ENCODE measurements at places on chromosomes 2 and 18.
A peak's percentile ranks its signal among the peaks of the same experiment; 100 is the strongest.

GRCh38 chr18:598124-598589 lies 1.4 kb downstream of the CLUL1 start:
- no peak for DNase-seq

GRCh38 chr2:18626256-18626668 lies 36.9 kb upstream of the NT5C1B start:
- DNase-seq = peak; percentile 87

DNA sequence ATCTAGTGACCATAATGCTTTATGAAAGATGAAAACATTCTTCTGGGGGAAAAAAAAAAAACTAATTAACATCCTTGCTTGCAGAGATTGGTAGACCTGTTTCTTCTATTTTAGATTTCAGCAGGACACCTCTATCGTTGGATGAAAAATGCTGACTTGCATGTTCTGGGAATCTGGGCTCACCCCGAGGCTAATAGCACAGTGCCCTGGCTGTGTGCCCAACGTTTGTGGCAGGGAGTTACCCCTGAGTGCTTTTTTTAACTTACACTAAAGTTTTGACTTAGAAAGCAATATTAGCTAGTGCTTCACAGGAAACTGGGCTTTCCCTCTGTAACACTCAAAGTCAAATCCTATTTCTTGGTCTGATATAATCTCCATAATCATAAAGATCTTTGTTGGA lies 233.2 kb downstream of the SLC8A1 start:
- DNase-seq = peak; percentile 76

DNA sequence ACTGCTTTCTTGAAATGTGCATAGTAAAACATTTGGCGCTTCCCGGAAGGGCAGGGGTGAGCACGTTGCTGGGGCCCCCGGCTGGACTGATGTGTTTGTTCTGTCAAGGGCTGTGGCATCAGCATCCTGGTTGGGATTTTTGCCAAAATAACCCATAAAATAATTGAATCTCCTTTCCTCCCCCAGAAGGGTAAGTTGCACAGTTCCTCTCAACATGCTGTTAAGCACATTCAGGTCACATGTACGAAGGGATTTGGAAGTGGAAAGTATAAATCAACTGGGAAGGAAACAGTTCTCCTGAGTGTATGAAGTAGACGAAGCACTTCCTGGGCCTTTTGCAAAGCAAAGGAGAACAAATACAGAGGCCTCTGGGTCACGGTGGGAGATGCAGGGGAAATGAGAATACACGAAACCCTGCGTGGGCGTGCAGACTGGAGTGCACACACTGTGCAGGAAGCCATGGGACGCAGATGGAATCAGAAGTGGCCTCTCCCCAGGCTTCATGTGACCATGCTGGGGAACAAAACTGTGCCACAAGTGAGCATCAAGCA lies 183.9 kb downstream of the LPIN1 start:
- no peak for DNase-seq

GRCh38 chr18:77208964-77209363 lies 40.7 kb upstream of the GALR1 start:
- DNase-seq = peak; percentile 91
